ENCODE measurements at places on chromosomes 1 and 21.

DNA sequence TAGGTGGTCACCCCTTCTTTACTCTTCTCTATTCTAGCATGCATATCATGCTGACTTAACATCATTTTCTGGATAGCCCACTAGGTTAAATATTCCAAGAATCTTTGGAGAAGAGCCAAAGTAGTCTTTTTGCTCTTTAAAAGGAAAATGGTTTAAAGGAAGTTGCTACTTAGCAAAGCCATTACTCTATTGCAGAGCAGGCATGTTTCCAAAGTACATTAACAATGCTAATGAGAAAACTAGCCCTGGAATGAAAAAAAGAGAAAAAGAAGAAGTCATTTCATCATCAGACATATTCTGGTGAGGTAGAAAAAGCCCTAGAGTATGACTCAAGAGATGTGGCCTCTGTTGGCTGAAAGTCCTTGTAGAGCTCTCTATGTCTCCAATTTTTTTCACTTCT lies 74.0 kb downstream of the NUF2 start:
- no peak for DNase-seq
- no peaks in the 10 kb centered on the region for H3K4me1 ChIP-seq
- peaks cover 4% of the 10 kb centered on the region for H3K27me3 ChIP-seq
- H3K36me3 ChIP-seq = no peaks in the 10 kb centered on the region
- H3K27ac ChIP-seq = no peak overlapping the region

DNA sequence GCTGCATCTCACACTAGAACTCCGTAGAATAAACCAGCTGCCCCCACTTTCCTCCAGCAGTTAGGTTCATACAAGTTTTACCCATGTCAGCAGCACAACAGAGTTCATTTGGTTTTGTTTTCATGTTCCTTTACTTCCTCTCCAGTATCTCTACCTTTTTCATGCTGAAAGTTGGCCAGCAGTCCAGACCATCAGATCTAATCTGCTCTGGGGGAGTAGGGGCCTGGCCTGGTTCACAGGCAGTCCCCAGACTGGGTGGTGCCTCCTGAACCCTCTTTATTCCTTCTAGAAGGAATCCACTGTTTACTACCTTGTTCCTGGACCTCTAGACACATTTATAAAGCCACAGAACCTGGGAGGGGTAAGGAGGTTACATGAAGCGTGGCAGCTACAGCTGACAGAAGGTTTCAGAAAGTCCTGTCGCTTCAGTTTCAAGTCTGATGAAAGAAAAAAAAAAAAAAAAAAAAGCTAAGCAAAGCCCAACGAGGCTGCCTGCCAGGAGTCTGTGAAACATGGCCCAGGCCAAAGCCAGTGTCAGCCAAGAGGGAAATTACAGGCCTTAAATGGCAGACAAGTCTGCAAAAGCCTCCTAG lies 184.6 kb upstream of the JUN start:
- H3K36me3 ChIP-seq = no peaks in the 10 kb centered on the region
- H3K27me3 ChIP-seq = no peaks in the 10 kb centered on the region
- H3K27ac ChIP-seq = peak overlapping the region; percentile 85
- DNase-seq = peak; percentile 94

DNA sequence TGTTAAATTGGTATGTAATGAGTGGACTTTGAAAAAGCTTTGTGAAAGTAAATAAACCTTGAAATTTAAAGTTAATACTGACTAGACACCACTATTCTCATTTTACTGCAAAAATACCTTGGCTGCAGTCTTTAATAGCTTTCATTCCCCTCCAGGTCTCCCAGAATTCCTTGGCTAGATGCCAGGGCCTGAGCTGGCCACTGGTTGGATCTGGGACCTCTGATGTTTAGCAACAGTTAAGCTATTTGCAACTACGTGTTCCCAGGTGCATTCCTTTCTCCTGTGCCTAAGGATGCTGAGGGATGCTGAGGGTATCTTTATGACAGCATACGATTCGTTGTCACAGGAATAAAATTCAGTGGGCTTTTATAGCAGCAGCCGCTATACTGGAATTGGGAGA lies 938.7 kb downstream of the TTLL7 start:
- no peaks in the 10 kb centered on the region for H3K36me3 ChIP-seq
- no peak overlapping the region for H3K4me3 ChIP-seq
- no peaks in the 10 kb centered on the region for H3K27me3 ChIP-seq

GRCh38 chr1:40690771-40691537 lies 550 bp upstream of the NFYC start:
- H3K4me1 ChIP-seq = peaks cover 17% of the 10 kb centered on the region
- H3K4me3 ChIP-seq = peak overlapping the region; percentile 85
- H3K36me3 ChIP-seq = peaks cover 14% of the 10 kb centered on the region
- H3K27ac ChIP-seq = peak overlapping the region; percentile 99
- DNase-seq = no peak

GRCh38 chr21:45747233-45747766 lies 103.8 kb downstream of the PCBP3 start:
- H3K27me3 ChIP-seq = peaks cover 10% of the 10 kb centered on the region
- H3K4me1 ChIP-seq = no peaks in the 10 kb centered on the region
- no peak for DNase-seq

DNA sequence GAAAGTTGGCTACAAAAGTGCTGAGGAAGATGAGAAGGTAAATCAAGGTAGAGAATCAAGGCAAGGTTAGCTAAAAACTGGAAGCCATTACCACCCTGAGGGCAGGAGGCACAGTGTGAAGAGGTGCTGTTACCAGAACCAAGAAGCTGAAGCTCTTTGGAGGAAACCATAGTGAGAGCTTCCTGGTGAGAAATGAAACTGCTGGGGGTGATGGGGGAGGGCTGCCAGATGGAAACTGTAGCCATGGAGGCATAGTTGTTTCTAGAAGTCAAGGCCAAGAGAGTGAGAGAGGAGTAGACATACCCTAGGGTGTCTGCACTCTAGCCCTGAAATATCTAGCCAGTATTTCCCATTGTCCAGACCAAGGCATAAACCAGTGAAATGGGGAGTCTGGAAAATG lies 28.7 kb downstream of the IFI44 start:
- H3K36me3 ChIP-seq = no peaks in the 10 kb centered on the region
- H3K27ac ChIP-seq = no peak overlapping the region
- H3K4me1 ChIP-seq = no peaks in the 10 kb centered on the region
- no peak overlapping the region for H3K4me3 ChIP-seq
- no peaks in the 10 kb centered on the region for H3K27me3 ChIP-seq
- DNase-seq = no peak

- H3K4me1 ChIP-seq = no peaks in the 10 kb centered on the region
- no peaks in the 10 kb centered on the region for H3K36me3 ChIP-seq
- DNase-seq = no peak
- H3K27me3 ChIP-seq = no peaks in the 10 kb centered on the region
- no peak overlapping the region for H3K27ac ChIP-seq
Observed at GRCh38 chr1:79304131-79304530, 297.6 kb upstream of the ADGRL4 start.

- no peak for DNase-seq
- H3K4me3 ChIP-seq = no peak overlapping the region
- H3K27me3 ChIP-seq = no peaks in the 10 kb centered on the region
- no peaks in the 10 kb centered on the region for H3K36me3 ChIP-seq
- H3K4me1 ChIP-seq = no peaks in the 10 kb centered on the region
Observed at GRCh38 chr21:35226968-35227744, 178.1 kb upstream of the RUNX1 start.

DNA sequence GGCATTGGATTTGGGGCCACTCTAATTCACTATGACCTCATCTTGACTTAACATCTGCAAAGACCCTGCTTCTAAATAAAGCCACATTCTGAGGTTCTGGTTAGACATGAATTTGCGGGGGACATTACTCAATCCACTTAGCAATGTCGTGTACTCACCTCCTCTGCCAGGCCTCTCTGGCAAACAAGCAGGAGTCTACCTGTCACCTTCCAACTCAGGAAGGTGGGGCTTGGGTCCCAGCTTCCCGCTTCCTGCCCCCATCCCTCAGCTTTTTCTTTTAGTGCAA lies 177.8 kb downstream of the PSMG1 start:
- no peak for DNase-seq
- H3K4me3 ChIP-seq = no peak overlapping the region
- no peaks in the 10 kb centered on the region for H3K4me1 ChIP-seq

DNA sequence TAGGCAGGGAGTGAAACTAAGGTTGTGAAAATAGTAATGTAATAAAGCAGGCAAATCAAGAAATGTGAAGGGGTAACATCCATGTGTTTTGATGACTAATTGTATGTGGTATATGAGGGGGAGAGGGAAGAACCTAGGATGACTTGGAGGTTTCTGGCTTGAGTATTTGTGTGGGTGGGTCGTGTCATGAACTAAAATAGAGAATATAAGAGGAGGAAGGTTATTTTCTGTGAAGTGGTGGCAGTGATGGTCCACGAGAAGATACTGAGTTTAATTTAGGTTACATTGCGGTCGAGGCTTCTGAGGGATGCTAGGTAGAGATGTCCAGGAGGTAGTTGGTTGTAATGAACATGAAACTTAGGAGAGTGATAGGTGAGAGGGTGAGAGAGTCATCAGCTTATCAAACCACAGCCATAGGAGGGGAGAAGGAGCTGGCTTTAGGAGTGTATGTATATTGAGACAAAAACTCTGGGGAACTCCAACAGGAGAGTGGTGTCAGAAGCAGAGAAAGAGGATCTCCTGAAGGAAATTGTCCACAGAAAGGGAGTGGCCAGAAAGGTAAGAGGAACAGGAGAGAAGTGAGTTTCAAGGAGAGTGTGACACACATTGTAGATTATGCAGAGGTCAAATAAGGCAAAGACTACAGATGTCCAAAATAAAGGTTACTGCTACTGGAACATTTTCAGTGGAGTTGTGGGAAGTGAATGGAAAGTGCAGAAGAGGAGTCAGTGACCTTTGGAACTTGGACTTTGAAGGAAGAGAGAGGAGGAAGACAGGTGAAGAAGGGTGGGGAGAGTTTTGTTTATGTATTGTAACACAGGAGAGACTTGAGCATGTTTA lies 89.0 kb upstream of the MACF1 start:
- H3K4me3 ChIP-seq = no peak overlapping the region
- no peaks in the 10 kb centered on the region for H3K36me3 ChIP-seq
- H3K27ac ChIP-seq = peak overlapping the region; percentile 21
- no peaks in the 10 kb centered on the region for H3K27me3 ChIP-seq
- DNase-seq = no peak
- H3K4me1 ChIP-seq = no peaks in the 10 kb centered on the region

DNA sequence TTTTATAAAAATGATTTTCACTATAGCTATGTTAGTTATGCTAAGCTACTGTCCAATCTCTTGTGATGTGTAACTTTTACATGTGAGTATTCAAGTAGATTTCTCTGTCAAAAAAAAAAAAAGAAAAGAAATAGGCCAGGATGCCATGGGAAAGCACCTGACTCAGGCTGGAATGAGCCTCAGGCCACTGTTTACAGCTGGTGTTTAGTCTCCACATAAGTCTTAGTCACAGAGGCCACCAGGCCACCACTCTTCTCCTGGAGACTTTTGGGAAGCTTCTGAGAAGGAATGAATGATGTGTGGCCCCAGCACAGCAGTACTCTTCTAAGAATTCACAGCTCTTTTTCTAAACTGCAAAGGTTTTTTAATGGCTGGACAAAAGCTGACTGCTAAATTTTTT lies 48.9 kb downstream of the CHML start:
- no peaks in the 10 kb centered on the region for H3K36me3 ChIP-seq
- no peak overlapping the region for H3K4me3 ChIP-seq
- no peak overlapping the region for H3K27ac ChIP-seq
- no peak for DNase-seq
- H3K4me1 ChIP-seq = no peaks in the 10 kb centered on the region

GRCh38 chr1:94045465-94046056 lies 75.4 kb downstream of the ABCA4 start:
- H3K4me3 ChIP-seq = peak overlapping the region; percentile 32
- H3K4me1 ChIP-seq = no peaks in the 10 kb centered on the region
- no peaks in the 10 kb centered on the region for H3K36me3 ChIP-seq
- peak; percentile 88 for DNase-seq
- peak overlapping the region; percentile 48 for H3K27ac ChIP-seq

GRCh38 chr21:34570313-34570712 lies 44.6 kb downstream of the RCAN1 start:
- no peaks in the 10 kb centered on the region for H3K27me3 ChIP-seq
- no peak for DNase-seq
- H3K4me1 ChIP-seq = peaks cover 10% of the 10 kb centered on the region
- H3K27ac ChIP-seq = no peak overlapping the region
- no peak overlapping the region for H3K4me3 ChIP-seq

DNA sequence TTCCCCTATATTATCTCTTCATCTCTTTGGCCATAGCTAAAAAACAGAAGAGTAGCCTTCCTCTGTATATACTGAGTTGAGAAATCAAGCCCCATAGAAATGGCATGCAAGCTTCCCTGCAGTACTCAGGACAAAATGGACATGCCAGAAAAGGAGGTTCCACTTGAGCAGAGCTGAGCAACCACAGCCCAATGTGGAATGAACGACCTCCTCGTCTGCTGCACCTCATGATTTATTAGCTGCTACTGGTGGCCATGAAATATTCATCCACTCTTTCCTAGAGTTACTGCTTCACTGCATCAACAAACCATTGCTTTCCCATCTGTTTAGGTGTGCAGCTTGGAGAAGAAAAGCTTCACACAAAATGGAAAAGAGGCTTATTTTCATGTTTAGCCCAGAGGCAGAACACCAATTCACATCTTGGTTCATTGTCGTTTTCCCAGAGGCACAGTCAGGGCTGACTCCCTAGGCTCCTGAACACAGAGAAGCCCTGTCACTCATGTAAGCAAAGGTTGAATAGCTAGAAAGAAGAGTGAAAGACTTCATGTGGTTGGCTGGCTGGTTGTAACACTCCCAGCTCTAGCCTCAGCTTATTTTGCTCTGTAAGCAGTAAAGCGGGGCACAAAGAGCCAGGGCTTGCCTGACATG lies 148.0 kb downstream of the TSEN15 start:
- no peak overlapping the region for H3K27ac ChIP-seq
- H3K4me1 ChIP-seq = no peaks in the 10 kb centered on the region
- DNase-seq = no peak
- no peaks in the 10 kb centered on the region for H3K27me3 ChIP-seq
- H3K36me3 ChIP-seq = no peaks in the 10 kb centered on the region
- no peak overlapping the region for H3K4me3 ChIP-seq

DNA sequence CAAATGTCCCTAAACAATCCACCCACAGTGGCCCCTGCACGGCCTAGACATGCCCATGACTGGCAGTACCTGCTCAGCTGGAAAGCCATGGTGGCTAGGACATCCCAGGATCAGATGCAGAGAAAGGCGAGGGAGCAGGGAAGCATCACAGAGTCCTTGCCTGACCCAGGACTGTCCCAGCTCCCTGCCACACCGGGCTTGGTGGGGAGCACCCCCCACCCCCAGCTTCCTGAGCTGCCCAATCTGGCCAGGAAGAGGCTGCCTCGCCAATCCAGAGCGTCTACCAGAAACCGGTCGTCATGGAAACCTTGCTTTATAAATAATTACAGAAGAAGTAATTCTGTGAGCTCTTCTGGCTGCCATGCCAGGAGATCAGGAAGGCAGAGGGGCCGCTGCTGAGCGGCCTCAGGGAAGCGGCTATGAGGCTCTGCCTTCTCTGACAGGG lies 34.8 kb downstream of the ACOT7 start:
- H3K36me3 ChIP-seq = no peaks in the 10 kb centered on the region
- peak overlapping the region; percentile 70 for H3K27ac ChIP-seq
- no peak for DNase-seq
- H3K4me1 ChIP-seq = peaks cover 21% of the 10 kb centered on the region
- no peaks in the 10 kb centered on the region for H3K27me3 ChIP-seq

- no peak for DNase-seq
- H3K36me3 ChIP-seq = no peaks in the 10 kb centered on the region
- H3K27me3 ChIP-seq = no peaks in the 10 kb centered on the region
- peaks cover 6% of the 10 kb centered on the region for H3K4me1 ChIP-seq
- no peak overlapping the region for H3K27ac ChIP-seq
Observed at GRCh38 chr1:84107955-84108354, 36.1 kb upstream of the PRKACB start.

- peak; percentile 70 for DNase-seq
- H3K4me3 ChIP-seq = peak overlapping the region; percentile 72
- peaks cover 7% of the 10 kb centered on the region for H3K36me3 ChIP-seq
- peaks cover 25% of the 10 kb centered on the region for H3K4me1 ChIP-seq
- peak overlapping the region; percentile 72 for H3K27ac ChIP-seq
Observed at GRCh38 chr1:17437580-17438317, 1.7 kb downstream of the RCC2 start.

GRCh38 chr1:157963713-157964112 lies 29.7 kb upstream of the KIRREL1 start:
- no peaks in the 10 kb centered on the region for H3K27me3 ChIP-seq
- H3K27ac ChIP-seq = no peak overlapping the region
- H3K36me3 ChIP-seq = no peaks in the 10 kb centered on the region

Data from tibial artery (tissue), 4 donors.